ENCODE measurements at places on chromosomes 2 and 18.

- no peak for DNase-seq
These were observed 2.1 kb downstream of the GBX2 start for GRCh38 chr2:236165842-236166795.

DNA sequence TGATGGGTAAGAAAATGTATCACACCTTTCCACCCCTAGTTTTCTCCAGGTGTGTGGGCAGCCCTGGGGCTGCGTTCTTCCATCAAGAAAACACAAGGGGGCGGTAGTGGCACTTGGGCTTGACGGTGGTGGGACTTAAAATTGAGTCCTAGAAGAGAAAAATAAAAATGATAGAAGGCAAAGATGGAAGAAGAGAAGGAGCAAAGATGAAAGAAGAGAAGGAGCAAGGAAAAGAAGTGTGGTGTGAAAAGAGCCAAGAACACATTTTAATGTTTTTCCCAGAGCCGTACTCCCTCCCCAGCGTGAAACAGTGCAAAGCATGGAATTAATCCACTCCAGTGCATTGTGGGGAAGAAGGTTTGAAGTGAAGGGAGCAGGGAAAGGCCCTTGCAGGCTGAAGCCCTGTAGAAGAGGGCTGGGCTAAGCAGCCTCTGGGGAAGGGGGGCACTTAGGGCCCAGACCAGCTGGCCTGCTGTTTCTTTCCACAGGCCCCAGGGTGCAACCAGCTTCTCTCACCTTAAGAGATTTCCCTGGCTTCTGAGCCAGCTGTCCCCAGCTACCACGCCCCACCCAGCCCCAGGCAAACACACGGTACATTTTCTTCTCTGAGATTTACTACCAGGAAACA lies 256.8 kb downstream of the RNF152 start:
- DNase-seq, result peak; percentile 51

DNA sequence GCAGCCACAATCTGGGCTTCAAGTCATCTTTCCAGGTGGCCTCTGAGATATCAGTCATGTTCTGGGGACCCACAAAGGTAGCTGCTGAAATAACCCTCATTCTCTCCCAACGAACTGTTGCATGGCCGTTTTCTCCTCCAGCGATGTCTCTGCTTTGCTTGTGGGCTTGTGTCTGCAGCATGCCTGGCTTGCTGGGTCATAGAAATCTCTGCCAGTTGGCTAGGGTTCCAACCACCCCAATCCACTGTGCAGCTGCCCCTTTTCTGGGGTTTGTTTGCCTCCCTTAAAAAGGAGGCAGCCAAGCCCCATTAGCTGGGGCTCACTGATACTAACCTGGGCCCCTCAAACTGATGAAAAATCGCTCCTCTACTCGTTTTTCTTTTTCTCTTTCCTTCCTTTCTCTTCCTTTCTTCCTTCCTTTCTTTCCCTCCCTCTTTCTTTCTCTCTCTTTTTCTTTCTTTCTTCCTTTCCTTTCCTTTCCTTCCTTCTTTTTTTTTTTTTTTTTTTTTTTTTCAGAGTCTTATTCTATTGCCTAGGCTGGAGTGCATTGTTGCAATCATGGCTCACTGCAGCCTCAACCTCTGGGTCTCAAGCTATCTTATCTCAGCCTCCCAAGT lies 680.0 kb downstream of the EPHA4 start:
- no peak for DNase-seq

DNA sequence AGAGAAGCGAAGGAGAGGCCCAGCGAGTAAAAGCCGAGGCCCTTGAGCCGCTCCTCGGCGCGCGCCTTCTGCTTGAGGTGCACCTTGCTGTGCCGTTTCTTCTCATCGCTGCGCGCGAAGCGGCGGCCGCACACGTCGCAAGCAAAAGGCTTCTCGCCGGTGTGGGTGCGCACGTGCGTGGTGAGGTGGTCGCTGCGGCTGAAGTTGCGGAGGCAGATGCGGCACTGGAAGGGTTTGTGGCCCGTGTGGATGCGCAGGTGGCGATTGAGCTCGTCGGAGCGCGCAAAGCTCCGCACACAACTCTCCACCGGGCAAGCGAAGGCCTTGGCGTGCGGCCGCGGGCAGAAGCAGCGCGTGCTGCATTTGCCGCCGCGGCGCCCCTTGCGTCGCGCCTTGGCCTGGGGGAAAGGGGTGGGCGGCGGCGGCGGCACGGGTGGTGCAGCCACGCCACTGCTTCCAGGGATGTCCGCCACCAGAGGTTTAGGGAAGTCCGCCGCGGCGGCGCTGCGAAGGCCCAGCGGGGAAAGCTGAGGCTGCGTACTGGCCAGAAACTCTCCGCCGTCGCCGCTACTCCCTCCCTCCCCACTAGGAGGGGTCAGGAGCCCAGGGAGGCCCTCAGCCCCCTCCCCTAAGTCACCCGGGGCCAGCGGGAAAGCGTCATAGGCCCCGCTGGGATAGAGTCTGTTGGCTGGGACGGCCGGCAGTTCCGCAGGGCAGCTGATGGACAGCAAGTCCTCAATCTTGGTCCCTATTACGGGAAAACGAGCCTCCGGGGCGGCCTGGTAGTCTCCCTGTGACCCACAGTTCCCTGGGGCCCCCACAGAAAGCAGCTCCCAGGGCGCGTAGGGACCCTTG lies 1.7 kb downstream of the EGR4 start:
- peak; percentile 41 for DNase-seq

DNA sequence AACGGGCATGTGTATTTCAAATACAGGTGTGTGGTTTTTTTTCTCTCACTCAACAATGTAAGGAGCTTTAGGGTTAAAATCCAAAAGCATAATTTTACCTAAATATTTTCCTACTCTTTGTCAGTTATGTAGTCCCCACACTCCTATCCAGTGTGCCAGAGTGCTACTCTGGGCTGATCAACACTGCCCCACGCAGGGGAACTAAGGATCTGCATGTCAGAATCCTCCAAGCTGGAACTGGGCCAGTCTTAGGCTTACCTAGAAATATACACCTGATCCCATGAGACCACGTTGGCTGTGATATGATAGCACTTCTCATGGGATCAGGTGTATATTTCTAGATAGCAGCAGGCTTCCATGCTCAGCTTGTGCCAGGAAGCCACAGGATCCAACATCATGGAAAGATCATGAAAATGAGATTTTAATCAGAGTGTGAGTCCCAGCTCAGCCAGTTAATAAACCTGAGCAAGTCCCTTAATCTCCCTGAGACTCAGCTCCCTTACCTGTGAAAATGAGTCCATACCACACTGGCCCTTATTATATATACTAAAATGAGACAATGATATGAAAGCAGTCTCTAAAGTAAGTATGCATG lies 29.7 kb downstream of the CCDC141 start:
- DNase-seq, result no peak

DNA sequence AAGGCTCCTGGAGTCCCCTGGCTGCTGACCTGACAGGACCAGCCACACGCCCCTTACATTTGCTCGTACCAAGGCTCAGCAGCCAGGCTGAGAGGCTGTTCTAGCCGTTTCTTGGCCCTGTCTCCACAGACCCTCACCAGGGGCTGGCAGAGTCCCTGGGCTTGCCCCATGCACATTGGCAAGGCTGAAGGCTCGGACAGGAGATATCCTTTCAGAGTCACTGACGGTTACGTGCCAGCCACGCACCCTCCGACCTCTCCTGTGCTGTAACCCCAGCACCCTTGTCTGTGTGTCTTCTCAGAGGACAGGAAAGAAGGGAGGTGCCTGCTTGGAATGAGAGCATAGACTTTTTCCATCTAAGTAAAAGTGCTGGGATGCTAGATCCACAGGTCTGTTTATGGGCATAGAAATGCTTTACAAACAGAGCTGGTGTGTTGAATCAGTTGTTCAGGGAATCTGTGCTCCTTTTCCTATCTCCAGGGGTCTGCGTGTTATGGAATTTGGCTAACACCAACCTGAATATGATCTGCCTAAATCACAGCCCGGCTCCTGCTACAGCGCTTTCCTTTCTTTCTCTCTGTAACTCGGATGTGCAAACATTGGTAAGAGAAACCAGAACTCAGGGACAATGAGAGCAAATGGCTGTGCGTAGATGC lies 41.0 kb downstream of the COPS8 start:
- DNase-seq, result no peak

GRCh38 chr18:74817576-74817975 lies 219.9 kb downstream of the ZNF407 start:
- DNase-seq, result no peak

Measured in right forelimb (tissue), 1 donor.